ENCODE measurements at places on chromosomes 2 and 18.

DNA sequence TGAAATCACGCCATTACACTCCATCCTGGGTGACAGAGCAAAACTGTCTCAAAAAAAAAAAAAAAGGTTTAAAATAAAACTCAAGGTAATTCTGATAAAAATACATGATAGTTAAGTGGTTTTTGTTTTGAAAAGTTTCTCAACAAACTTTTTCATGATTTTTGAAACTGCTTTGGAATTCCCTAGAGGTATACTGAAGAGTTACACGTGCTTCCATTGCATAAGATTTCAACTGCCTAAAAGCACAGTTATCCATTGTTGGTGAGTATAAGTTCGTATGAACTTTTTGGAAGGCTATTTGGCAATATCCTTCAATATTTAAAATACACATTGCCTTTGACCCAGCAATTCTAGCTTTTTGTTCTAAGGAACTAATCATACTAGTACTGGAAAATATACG, 74.9 kb downstream of the USP34 start:
- H3K4me3 ChIP-seq, result no peak overlapping the region
- H3K36me3 ChIP-seq, result no peaks in the 10 kb centered on the region
- H3K27me3 ChIP-seq, result no peaks in the 10 kb centered on the region
- DNase-seq, result no peak

GRCh38 chr2:219368690-219369191, 19.0 kb downstream of the DNPEP start:
- peak overlapping the region; percentile 45 for H3K27ac ChIP-seq
- no peak for DNase-seq
- no peaks in the 10 kb centered on the region for H3K27me3 ChIP-seq
- H3K36me3 ChIP-seq, result peaks cover 8% of the 10 kb centered on the region

GRCh38 chr2:25168256-25169072, at the start of gene POMC:
POMC (minus strand) TSS chr2:25168580; CDS start chr2:25164772, 3,808 bp downstream.
- no peak within 1 kb of the TSS for H3K27ac ChIP-seq
- DNase-seq, result no peak
- H3K36me3 ChIP-seq, result no peaks in the 10 kb centered on the region
- peaks cover 22% of the 10 kb centered on the region for H3K27me3 ChIP-seq

DNA sequence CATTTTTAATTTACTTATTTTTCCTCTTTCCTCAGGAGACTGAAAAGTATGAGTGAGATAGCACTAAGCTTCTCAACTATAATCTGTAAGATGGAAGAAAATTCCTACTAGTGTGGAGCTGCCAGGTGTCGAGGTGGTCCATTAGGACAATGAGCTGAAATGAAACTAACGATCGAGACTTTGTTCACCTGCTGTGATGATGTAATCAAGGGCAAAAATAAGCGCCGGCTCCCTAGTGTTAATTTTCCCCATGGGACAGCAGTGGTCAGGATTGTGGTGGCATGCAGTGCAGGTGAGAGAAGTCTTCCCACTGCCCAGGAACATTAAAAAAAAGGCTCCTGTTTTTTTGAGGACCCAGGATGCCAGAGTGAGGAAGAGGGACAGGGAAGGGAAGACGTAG, 859.1 kb upstream of the GCFC2 start:
- no peak overlapping the region for H3K4me3 ChIP-seq
- no peak for DNase-seq
- no peaks in the 10 kb centered on the region for H3K36me3 ChIP-seq
- no peaks in the 10 kb centered on the region for H3K27me3 ChIP-seq
- H3K4me1 ChIP-seq, result no peaks in the 10 kb centered on the region

GRCh38 chr2:189233527-189233926, 54.0 kb upstream of the COL5A2 start:
- DNase-seq, result no peak
- no peak overlapping the region for H3K4me3 ChIP-seq
- H3K27ac ChIP-seq, result no peak overlapping the region
- no peaks in the 10 kb centered on the region for H3K36me3 ChIP-seq
- no peaks in the 10 kb centered on the region for H3K27me3 ChIP-seq

- no peaks in the 10 kb centered on the region for H3K36me3 ChIP-seq
- H3K4me1 ChIP-seq, result no peaks in the 10 kb centered on the region
- H3K27me3 ChIP-seq, result no peaks in the 10 kb centered on the region
- H3K27ac ChIP-seq, result no peak overlapping the region
- no peak overlapping the region for H3K4me3 ChIP-seq
These were observed 7.6 kb upstream of the ADAM23 start for GRCh38 chr2:206435742-206436141.
